Lung (tissue), 17 donors: ENCODE measurements at places on chromosomes 12 and 14. TPM values are rescaled to one million over a fixed set of nuclear protein-coding genes. Genes with fewer than 3 reads are reported as not detected.

DNA sequence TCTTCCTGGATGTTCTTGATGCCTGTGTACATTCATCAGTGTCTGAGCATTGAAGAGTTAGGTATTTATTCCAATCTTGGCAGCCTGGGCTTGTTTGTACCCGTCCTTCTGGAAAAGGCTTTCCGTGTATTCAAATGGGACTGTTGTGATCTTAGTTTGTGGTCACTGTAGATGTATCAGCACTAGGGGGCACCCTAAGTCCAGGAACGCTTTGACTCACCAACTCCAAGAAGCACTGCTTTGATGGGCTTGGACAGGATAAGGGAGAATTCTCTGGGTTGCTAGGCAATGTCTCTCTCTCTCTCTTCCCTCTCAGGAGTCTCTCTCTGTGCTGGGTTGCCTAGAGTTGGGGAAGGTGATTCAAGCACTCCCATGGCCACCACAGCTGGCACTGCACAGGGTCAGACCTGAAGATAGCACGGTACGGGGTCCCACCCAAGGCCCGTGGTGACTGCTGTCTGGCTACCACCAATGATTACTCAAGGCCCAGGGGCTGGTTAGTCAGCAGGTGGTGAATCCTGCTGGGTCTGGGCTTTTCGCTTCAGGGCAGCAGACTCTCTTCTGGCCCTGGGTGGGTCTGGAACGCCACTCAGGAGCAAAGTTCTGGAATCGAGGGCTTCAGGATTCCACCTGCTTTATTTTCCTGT, 211.1 kb upstream of the RGS6 start:
- DNase-seq = peak; percentile 48

DNA sequence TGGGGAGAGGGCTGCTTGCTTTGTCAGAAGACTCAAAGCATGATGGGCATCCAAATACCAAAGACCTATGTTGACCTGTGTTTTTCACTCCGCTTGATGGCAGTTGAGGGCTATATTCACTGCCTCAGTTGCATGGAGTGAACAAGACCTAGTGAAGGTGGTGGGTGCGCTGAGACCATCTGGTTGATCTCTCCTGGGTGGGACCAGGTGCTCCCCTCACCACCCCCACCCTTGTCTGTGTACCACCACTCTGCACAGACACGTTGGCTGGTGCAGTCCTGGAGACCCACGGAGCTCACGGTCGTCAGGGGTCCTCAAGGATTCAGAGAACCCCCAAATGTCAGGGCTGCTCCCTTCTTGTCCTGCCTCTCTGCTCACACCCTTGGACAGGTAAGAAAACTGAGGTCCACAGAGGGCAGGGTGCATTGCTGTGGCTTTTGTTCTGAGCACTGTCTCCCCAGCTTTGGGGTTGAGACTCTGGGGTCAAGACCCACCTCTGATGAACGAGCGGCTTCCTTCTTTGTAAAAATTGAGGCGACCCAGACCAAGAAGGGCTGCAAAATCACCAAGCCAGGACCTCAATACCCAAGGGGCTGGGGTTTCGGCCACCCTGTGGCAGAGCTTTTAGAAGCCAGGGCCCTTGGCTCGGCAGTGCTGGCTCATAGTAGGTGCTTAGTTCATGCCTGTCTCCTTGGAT, 166.3 kb upstream of the RTL1 start:
- DNase-seq = no peak

DNA sequence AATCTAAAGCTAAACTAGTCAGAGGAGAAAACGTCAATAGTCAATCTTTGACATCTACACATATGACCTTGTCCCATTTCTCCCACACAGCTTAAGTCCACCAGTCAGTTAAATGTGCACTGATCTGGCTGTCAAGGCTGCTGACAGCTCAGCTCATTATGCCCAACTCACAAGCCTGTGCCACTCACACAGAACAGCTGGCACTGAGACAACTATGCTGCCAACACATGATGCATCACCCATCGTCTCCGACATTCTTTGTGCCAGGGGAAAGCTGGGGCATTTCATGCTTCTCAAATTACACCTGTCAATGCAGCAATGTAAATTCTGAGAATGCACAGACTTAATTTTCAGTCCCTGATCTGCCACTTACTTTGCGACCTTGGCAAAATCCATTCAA, 25.3 kb downstream of the GNS start:
- DNase-seq = no peak

DNA sequence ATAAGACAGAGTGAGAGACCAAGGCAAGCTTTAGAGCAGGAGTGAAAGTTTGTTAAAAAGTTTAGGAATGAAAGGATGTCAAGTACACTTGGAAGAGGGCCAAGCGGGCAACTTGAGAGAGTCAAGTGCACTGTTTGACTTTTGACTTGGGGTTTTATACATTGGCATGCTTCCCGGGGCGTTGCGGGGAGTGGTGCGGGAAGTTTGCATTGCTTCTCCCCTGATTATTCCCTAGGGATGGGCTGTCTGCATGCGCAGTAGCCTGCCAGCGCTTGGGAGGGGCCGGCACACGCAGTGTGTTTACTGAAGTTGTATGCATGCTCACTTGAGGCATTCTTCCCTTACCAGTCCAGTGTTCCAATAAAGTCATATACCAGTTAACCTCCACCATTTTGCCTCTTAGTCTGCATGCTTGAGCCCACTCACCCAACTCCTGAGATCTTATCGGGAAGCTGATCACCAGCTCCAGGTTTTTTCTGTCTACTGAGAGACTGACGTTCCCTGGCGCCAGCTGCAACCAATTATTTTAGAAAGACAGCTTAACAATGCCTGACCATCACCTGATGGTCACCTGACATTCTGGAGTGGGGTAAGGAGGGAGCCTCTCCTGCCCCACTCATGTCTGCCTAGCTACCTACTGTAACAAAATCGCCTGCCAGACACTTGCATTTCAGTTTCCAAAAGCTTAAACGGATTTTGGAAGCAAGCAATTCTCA, 53.2 kb downstream of the DACT1 start:
- peak; percentile 53 for DNase-seq

GRCh38 chr12:132326646-132327045, 2.7 kb downstream of the GALNT9 start:
- DNase-seq = no peak

- DNase-seq = no peak
These were observed 76.5 kb downstream of the VCPKMT start for GRCh38 chr14:50039734-50040400.

- DNase-seq = peak; percentile 13
These were observed 151.6 kb upstream of the OR4E1 start for GRCh38 chr14:21825149-21825743.

DNA sequence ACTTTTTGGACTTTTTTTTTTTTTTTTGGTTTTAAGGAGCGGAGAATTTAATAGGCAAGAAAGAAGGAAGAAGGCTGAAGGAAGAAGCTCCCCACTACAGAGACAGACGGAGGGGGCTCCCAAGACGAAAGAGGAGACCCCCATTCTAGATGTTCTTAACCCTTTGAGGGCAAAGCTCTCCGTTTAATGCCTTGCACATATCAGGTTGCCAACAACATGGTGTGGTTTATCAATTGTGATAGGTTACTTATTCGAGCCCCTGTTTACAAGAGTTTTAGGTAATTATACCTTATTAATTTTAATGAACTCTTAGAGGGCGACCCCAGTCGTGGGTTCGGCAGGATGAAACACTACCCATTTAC, 1.2 kb upstream of the FBXO33 start:
- no peak for DNase-seq

- no peak for DNase-seq
These were observed 4.0 kb downstream of the SDR9C7 start for GRCh38 chr12:56930241-56930640.

DNA sequence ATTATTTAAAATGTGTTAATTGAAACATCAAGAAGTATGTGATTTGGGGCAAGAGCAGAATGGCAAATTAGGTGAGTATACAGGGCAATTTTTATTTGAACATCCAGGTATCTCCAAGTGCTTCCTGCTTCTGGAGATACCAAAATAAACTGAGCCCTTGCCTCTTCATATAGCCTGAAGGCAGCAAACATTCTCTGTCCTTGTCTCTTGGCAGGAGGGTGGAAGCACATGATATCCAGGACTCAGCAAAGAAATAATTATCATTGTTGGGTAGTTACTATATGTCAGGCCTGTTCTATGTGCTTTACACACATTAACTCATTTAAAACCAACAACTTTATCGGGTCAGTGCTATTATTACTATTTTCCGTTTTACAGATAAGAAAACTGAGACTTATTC, 12.5 kb downstream of the LIN7A start:
- DNase-seq = no peak

Gene ASB2
- 2.3 TPM for total RNA-seq

GRCh38 chr14:99327458-99328250, 55.7 kb upstream of the BCL11B start:
- DNase-seq = peak; percentile 4

Gene SYNDIG1L
- total RNA-seq = 0.74 TPM

GRCh38 chr12:11685716-11686115, 36.2 kb downstream of the ETV6 start:
- no peak for DNase-seq

DNA sequence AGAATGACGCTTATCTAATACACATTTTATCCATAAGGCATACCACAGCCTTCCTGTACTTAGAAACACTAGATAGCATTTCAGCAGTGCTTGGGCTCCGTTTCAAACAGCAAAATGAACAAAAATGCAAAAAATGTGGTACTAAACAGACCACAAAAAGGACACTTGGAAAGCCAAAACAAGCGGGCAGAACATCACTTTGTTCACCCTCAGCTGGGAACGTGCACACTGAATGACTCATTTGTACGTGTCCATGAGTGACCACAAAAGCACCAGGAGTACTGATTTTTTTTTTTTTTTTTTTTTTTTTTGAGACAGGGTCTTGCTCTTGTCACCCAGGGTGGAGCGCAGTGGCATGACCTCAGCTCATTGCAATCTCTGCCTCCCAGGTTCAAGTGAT, 8.9 kb upstream of the FOXN3 start:
- no peak for DNase-seq

GRCh38 chr14:68786491-68787091, 6.3 kb downstream of the ZFP36L1 start:
- DNase-seq = peak; percentile 74

GRCh38 chr12:31750747-31751039, 21.9 kb upstream of the AMN1 start:
- DNase-seq = no peak

Gene RERG
- total RNA-seq = 10.6 TPM

Gene MANSC4
- not detected for total RNA-seq

GRCh38 chr14:69137416-69137815, 15.5 kb downstream of the DCAF5 start:
- DNase-seq = peak; percentile 23
